Stimulated activated CD4-positive, alpha-beta T cell treated with anti-CD3 and anti-CD28 coated beads, Interleukin-1b, Interleukin-23, amount 100 ng/mL, for 1 hour (primary cell): ENCODE measurements at places on chromosomes 12 and 14.

- DNase-seq, result no peak
Measured at GRCh38 chr12:23899434-23899833, 50.0 kb downstream of the SOX5 start.

DNA sequence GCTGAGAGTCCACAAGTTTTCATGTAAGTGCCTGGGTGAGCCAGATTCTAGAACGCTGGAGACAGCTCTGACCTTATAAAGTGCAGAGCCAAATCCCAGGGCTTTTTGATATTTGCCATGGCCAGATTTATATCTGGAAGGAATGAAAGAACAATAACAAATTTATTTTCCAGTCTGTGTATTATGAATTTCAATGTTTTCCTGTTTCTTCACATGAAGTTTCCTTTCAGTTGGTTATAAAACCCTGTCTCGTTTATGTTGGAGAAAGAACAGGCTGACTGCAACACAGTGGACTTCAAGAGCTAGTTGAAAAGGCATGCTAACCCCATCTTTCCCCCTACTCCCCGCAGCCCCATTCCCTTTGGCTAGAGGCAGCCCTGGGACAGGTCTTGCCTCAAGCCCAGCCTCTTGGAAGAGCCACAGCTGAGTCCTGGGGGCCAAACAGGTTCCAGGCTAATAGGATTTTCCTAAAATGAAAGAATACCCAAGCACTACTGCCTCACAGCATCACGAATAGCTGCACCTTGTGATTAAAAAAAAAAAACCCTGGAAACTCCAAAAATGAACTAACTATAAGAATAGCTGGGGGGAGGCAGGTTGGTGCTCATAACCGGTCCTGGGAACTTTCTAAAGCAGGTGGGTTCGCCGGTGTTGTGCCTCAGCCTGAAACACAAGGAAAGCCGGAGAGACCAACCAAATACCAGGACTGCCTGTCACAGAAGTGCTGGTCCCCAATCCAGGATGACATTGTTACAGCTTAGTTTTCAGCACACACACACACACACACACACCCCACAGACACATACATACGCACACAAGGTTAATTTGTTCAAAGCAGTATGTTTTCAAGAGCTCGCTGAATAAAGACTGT lies 1.5 kb downstream of the FBLN5 start:
- no peak for DNase-seq

GRCh38 chr14:74599321-74599761 lies 12.7 kb downstream of the LTBP2 start:
- no peak for DNase-seq

GRCh38 chr14:72573725-72574417 lies 320.0 kb downstream of the DPF3 start:
- DNase-seq, result no peak

DNA sequence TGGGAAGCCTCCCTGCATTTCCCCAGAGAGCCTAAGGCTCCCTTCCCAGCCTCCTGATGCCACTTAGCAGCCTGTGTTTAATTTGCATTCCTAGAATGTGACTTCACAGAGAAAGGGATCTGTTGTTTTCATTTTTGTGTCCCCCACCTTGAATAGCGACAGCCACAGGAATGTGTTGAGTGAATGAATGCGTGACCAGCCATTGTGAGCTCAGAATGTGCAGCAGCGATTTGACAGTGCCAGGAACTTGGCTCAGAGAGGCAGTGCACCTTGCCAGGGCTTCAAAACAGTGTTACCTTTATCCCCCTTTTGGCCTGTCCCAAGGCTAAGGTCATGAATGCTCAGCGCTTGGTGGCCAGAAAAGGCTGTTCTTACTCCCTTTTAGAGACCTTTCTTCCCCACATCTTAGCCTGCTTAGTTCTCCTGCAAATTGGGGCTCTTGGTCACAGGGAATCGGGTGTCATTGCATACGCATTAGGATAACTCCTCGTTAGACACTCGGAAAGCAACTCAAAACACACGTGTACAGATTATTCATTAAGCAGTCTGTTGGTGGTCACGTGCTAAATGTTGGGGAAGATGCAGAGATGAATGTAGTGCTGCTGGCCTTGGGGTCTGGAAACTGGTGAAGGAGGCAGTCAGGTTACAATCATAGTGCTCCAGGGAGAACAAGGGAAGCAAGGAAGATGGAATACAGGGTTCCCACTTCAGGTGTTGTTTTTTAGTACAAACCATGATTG lies 9.8 kb downstream of the NTF3 start:
- DNase-seq, result no peak

GRCh38 chr14:72986857-72987256 lies 40.0 kb downstream of the ZFYVE1 start:
- no peak for DNase-seq

DNA sequence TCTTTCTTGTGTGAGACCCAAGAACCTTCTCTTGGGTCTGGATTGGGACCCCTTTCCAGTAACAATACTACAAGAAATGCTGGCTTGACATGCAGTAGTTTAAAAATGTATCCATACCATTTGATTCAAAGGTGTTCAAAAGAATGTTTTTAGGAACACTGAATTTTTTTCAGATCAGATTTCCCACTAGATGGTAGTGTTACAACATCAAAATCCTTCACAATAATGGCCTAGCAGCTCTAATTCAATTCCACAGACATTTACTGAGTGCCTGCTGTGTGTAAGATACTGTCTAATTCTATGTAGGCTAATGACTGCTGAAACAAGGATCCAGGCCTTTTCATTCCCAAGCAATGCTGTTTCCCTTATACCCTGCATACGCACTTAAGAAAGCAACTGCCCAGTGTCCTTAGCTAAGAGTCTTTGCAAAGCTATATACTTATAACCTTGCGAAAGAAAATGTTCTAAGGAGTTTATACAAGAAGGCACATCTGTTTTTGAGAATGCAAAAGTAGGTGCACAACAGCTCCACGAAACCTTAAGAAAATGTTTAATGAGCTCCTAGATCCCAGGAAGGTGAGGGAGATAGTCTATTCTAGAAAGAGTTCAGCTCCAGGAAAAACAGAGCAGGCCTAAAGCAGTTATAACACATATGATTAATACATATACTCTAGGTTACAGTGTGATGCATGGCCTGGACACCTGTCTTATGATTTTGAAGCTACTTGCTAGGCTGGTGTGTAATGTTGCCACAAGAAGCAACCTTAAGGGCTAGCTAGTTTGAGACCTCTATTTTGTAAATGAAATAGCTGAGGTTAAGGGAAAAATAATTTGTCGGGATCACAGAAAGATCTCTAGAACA lies 50.9 kb upstream of the PKP2 start:
- no peak for DNase-seq
